Substantia nigra (tissue), 51 donors: ENCODE measurements at places on chromosomes 2 and 18.

- DNase-seq = no peak
Measured at GRCh38 chr2:223459328-223459939, 142.7 kb downstream of the SCG2 start.

DNA sequence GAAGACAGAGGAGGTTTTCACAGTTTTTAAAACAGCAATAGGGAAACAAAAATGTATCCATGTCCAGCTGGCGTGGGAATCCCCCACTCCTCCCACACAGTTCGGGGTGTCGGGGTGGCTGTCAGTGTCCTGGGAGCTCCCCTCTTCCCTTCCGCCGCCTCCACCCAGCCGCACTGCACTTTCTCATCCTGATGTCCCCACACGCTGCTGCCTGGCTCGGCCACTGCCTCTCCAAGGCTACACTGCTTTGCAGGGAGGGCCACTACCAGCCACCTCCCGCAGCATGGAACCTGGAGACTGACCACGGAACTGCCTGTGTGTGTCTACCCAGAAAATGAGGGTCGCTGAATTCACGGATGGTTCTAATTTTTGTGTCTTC, 138.7 kb upstream of the CTDP1 start:
- no peak for DNase-seq

DNA sequence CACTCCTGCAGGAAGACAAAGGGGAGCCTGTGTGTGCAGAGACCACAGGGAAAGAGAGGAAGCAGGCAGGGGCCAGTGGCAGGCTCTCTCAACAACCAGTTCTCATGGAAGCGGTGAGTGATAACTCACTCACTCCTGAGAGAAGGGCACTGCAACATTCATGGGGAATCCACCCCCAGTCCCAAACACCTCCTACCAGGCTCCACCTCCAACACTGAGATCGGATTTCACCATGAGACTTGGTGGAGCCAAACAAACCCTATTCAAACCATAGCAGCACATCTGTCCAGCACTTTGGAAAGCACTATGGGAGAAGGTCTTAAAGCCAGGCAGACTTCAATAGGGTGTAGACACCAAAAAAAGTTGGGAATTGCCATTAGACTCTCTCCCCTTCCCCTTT, 345.7 kb upstream of the SPRED2 start:
- DNase-seq = no peak

DNA sequence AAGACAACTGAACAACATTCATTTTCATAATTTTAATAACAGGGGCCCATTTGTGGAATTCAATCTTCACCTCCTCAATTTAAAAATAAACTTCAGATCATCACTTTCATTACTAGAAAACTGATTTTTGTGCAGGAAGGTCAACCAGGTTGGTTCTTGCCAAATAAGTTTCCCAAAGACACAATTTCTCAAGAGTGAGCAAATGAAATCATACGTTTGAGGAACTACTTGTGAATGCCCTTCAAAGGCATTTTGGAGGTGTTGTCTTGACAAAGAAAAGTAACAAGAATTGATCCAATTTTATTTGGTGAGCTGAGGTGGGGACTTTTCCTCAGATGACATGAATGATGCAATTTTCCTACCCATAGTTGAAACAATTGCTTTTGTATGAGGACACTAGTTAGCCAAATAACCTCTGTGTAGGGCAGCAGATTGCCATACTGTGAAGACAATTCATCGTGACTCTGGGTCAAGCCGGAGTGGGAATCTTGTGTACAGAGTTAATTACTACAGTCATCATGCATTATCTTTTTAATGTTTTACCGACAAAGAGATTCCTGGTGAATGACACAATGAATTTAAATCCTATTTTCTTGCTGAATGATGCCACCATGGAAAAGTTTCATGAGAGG, 121.8 kb downstream of the TGFA start:
- DNase-seq = no peak

- DNase-seq = no peak
Measured at GRCh38 chr18:76371301-76372203, 123.5 kb downstream of the ZNF516 start.

DNA sequence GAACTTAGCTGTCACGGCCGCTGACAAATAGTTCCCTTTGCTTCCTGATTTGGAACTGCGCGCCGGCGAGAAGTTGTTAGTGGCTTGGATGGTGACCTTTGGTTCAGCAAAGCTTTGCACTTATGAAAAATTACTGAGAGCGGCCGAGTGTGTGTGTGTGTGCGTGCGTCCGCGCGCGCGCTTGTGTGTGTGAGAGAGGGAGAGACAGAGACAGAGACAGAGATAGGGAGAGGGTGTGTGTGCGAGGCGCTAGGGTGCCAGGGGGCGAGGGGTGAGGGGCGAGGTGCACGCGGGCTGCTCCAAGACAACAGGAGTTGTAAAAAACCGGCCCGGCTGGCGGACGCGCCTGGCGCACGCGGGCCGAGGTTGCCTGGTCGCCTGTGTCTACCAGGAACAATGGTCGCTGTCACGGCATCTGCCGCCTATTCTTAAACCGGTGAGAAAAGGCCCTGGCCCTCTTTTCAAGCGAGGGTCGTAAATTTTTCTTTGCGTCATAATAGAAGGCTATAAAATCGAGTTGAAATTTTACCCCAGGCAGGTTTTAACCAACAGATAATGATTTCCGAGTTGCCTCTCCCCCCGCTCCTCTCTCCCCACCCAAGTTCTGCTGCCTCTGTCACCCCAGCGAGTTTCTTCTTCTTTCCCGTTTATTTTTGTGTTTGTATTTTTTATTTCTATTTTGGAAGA, 535 bp downstream of the HOXD3 start:
- no peak for DNase-seq

DNA sequence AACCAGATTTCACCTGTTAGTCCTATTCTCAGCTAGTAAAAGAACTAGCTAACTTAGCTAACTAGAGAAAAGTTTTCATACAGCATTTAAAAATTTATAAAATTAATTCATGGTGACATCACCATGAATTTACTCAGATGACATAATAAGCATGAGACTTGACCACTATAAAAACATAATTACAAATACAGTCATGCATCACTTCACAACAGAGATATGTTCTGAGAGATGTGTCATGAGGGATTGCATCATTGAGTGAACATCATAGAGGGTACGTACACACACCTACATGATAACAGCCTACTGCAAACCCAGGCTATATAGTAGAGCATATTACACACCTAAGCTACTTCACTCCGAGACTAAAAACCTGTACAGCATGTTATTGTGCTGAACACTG, 481.3 kb upstream of the CHAC2 start:
- DNase-seq = no peak

DNA sequence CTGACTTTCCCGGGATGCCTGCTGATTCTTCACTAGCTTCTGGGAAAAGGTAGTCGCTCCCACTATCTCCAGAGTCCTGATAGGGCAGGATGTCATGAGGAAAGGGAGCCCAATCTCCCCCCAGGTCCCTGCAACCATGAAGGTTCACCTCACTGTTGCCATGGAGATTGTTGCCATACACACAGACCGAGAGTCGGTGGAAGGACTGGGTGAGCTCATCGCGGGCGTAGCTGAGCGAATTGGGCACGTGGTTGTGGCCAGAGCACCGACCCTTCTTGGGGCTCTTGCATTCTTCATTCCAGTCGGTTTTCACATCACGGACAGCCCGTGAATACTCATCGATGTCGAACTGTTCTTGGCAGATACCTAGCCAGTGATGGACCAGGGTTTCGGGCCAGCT, 97.4 kb downstream of the MEP1B start:
- DNase-seq = no peak

DNA sequence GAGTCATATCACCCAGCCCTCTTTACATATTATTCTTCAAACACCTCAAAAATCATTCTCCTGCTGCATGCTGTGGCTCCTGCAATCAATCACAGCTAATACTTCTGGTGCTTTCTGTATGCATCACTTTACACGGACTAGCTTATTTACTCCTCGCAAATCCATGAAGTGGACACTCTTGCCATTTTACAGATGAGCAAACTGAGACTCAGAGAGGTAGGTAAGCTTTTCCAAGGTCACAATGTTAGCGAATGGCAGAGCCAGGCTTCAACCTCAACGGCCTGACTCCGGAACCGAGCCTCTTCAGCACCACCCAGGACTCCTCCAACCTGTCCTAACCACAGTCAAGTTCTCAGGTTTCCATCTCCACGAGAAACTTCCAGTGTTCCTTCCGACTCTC, 36.8 kb downstream of the TCF4 start:
- no peak for DNase-seq

- no peak for DNase-seq
Measured at GRCh38 chr2:49577041-49577440, 422.7 kb upstream of the FSHR start.

DNA sequence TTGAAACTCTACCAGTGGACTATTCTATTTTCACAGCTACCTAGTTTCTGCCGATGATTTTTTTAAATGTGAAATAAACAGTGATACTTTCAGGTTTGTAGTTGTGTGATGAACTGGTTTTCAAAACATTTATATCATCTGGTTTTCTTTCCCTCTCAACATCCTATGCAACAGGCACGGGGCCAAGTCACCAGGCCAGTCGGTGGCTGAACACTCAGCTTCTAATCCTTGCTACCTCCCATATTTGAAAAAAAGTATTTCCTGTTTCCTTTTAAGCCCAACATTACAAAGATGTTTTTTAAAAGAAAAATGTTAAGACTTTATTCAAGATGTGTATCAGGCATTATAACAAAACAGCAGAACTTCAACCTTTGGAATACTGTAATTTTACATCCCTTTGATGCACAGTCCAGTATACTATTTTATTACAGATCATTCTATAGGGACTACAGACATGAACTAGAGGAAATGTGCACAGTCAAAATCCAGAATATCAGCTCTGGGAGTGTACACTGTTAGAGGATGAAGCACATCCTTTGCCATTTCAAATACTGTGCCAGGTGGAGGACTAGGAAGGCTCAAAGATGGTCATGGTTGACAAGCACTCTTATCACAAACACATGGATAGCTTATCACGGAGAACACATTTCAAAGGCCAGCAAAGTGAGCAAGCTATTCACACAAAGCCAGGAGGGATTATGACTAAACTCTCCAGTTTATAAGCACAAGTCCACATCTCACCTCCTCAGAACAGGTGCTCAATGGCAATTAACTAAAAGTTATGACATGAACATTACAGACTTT, 14.6 kb downstream of the MRPL35 start:
- DNase-seq = no peak

- no peak for DNase-seq
Measured at GRCh38 chr18:45639408-45639807, 24.1 kb downstream of the SLC14A2 start.

DNA sequence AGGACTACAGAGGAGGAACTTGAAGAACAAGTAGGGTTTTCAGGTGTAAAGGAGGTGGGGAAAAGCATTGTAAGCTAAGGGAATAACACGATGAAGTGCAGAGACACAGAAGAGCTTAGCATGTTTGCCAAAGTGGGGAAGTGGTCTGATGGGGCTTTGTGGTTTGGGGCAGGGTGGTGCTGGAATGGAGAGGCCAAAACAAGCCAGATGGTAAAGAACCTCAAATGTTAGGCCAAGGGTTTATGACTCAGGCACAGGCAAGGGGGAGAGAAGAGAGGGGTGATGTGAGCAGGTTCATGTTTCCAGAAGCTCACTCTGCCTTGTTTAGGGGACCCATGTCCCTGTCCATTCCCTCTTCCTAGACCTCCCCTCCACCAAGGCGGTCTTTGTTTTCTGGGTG, 104.5 kb upstream of the YWHAQ start:
- DNase-seq = no peak

DNA sequence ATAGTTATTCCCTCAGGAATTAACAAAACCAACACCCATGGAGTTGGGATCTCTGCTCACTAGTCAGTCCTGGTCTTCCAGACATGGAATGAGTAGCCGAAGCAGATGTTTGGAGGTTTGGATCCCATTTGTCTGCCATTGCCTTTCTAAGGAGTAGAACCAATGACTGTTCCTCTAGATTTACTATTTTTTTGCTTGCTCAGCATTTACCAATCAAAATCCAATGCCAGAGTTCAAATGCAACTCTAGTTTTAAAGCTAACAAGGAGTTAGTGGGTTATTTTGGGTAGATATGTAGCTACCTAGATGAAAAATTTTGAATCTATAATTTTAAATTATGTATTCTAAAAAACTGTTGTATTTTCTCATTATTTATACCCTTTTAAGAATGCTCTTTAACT, 62.6 kb downstream of the MALT1 start:
- no peak for DNase-seq

DNA sequence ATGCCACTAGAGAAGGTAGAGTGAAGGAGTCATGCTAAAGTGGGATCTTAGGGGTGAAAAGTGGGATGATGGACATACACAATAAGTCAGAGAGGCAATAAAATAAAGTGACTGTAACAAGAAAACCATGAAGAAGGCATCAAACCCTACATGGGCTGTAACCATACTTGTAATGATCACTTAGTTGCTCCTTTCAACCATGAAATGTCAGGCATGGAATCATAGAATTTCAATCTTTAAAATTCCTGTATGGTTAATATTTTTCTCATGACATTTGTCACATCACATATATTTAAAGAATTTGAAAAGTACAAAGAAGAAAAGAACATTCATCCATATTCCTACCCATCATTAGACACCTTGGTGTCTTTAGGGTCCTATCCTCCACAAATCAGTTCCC, 20.9 kb upstream of the SETBP1 start:
- DNase-seq = no peak

DNA sequence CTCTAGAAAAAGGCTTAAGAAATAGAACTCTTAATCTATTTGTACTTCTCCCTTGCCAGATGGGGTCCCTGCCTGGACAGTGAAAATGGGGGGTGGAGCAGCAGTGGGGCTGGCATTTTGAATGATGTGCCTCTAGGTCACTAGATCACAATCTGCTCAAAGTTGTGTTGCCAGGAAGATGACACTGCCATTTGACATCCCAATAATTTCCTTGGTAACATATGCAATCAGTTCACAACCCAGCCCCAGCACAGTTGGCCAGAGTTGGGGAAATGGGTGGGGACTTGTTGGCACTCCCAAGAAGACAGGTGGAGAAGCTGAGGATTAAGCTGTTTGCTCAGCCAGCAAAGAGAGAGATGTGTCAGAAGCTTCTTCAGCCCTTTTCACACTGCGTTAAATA, 558.3 kb upstream of the KLHL29 start:
- DNase-seq = no peak

GRCh38 chr2:2286592-2286991, 44.5 kb downstream of the MYT1L start:
- DNase-seq = no peak

- DNase-seq = no peak
Measured at GRCh38 chr18:69469444-69469919, 68.8 kb downstream of the DOK6 start.

- DNase-seq = no peak
Measured at GRCh38 chr2:180705122-180705521, 275.3 kb upstream of the UBE2E3 start.

- no peak for DNase-seq
Measured at GRCh38 chr2:59032499-59032898, 791.4 kb upstream of the FANCL start.

GRCh38 chr2:26976237-26976636, 5.8 kb downstream of the MAPRE3 start:
- no peak for DNase-seq

GRCh38 chr2:195006856-195007255, 650.2 kb upstream of the SLC39A10 start:
- DNase-seq = no peak
